ENCODE measurements at places on chromosomes 1 and 21. TPM values are rescaled to one million over a fixed set of nuclear protein-coding genes. Genes with fewer than 3 reads are reported as not detected.

MX2 gene
- 102 TPM for total RNA-seq

VCAM1 gene
- 14.3 TPM for total RNA-seq

LENEP gene
- not detected for total RNA-seq

NUAK2 gene
- total RNA-seq, result 0.76 TPM

CLCNKA gene
- not detected for total RNA-seq

CYP4Z1 gene
- not detected for total RNA-seq

MAP10 gene
- 1.4 TPM for total RNA-seq

ATP1A2 gene
- total RNA-seq, result not detected

GJC2 gene
- 0.61 TPM for total RNA-seq

LCE1A gene
- total RNA-seq, result not detected

DRAXIN gene
- total RNA-seq, result 0.15 TPM

SLC9C2 gene
- not detected for total RNA-seq

SPRR1A gene
- not detected for total RNA-seq

TRABD2B gene
- not detected for total RNA-seq

CACNA1S gene
- not detected for total RNA-seq

REN gene
- total RNA-seq, result not detected

CFHR5 gene
- total RNA-seq, result not detected

OR2L2 gene
- total RNA-seq, result not detected

SH2D5 gene
- 0.46 TPM for total RNA-seq

VASH2 gene
- total RNA-seq, result 0.30 TPM

FBLIM1 gene
- 446 TPM for total RNA-seq

FCRL2 gene
- total RNA-seq, result not detected
